ENCODE measurements at places on chromosomes 1 and 21.

- no peak for DNase-seq
Observed at GRCh38 chr1:22484706-22485345, 33.2 kb downstream of the ZBTB40 start.

- DNase-seq, result no peak
Observed at GRCh38 chr1:14661222-14661621, 62.7 kb downstream of the KAZN start.

- DNase-seq, result peak; percentile 43
Observed at GRCh38 chr1:202274611-202275010, 67.1 kb downstream of the UBE2T start.

DNA sequence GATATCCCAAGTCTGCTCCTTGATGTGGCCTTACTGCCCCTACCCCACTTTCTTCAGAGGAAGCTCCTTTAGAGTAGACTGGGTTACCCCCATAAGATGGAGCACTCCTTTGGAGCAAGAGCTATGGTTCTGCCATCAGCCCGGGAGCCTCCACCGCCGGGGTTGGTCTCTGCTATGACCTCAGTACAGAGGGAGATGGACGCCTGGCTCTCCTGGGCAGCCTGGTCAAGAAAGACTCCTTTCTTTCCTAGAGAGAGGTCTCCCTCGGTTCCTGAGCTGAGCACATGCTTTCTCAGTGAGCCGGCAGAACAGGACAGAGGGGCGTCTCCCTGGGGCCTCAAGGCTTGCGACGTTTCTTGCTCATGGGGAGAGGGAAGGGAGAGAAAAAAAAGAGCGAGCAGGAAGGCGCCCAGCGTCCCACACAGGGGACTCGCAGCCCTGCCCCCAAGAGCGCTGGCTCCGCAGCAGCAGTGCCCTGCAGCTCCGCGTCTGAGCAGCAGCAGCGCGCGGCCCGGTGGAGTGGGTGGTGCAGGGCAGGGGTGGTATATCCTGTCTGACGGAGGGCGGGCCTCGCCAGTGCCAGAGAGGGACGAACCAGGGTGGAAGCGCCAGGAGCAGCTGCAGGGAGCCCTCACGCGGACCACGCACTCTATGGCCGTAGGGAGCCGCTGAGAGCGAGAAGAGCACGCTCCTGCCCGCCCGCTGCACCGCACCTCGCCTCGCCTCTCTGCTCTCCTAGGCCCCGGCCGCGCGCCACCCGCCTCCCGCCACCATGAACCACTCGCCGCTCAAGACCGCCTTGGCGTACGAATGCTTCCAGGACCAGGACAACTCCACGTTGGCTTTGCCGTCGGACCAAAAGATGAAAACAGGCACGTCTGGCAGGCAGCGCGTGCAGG lies at the start of gene PKP1:
Gene PKP1, plus strand, starts transcription at position 576 of the 899 bp plus-strand sequence. Its CDS starts 197 bp downstream, at position 773.
- no peak for DNase-seq

DNA sequence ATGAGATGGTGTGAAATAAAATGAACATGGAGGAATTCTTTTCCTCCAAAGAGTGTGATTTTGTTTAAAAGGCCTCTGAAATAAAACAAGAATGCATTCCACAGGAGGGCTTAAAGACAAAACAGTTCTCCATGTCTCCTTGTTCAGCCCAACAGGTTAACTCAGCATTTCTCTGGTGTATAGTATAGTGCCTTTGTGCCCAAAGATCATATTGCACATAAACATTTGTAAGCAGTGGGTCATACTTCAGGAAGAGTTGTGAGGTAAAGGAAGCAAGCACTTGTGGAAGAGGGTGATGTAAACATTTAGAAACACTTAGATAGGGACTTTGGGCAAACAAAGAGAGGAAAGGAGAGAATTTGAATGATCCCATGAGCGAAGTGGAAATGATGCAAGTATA lies 433.9 kb downstream of the SIPA1L2 start:
- no peak for DNase-seq

DNA sequence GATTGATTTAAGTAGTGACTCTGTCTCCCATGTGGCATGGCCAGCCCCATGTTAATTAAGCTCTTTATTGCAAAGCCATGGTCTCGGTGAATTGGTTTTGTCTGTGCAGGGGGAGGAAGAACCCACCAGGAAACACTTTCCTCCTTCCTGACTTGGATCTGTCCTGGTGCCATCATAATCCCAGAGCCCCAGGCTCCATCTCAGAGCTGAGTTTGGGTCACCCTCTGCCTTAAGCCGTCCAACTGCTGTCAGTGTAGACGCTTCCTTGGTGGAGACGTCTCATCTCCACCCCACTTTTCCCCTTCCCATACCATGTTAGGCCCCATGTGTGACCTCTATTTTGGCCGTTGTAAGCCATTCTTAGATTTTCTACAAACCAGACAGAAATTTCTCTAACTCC lies 36.0 kb upstream of the COL6A2 start:
- DNase-seq, result no peak

GRCh38 chr1:198364471-198364870 lies 176.0 kb downstream of the ATP6V1G3 start:
- DNase-seq, result no peak

GRCh38 chr1:228980232-228980937 lies 245.1 kb downstream of the RHOU start:
- no peak for DNase-seq

DNA sequence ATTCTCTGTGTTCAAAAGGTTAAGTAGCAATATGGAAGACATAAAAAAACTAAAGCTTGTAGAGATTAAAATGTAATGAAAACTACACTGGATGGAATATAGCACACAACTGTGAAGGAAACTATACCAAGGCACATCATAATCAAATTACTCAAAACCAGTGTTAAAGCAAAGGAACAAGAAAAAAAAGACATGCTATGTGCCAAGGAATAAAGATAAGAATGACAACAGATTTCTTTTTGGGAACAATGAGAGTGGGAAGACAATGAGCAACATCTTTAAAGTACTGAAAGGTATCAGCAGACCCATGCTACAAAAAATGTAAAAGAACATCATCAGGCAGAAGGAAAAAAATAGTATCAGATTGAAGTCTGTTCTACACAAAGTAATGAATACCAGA lies 157.8 kb downstream of the VPS13D start:
- DNase-seq, result no peak

DNA sequence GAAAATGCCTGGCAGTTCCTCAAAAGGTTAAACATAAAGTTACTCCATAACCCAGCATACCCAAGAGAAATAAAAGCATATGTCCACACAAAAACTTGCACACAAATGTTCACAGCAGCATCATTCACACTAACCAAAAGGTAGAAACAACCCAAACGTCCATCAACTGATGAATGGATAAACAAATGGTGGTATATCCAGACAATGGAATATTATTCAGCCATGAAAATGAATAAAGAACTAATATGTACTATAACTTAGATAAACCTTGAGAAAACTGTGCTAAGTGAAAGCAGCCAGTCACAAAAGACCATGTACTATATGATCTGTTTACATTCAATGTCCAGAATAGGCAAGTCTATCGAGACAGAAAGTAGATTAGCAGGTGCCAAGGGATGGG lies 60.4 kb downstream of the CAMK2N1 start:
- DNase-seq, result no peak

DNA sequence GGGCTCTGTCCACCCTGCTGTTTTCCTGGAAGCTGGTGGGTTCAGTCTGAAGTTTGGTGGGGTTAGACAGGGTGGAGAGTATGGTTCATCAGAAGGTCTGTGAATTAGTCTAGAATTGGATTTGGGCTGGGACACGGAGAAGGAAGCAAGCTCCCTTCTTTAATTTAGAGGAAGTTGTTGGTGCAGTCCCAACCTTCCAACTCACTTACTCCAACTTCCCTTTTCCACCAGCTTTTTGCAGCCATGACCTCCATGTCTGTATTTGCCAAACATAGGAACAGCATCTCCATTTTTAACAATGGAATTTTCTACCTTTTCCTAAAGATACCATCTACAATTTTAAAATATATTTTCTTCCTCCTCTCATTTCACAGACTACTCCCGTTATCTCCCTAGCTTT lies 28.5 kb upstream of the PRELP start:
- DNase-seq, result no peak

- DNase-seq, result no peak
Observed at GRCh38 chr21:43814215-43815106, 25.1 kb downstream of the RRP1 start.

GRCh38 chr1:78387871-78388270 lies 102.9 kb upstream of the PTGFR start:
- no peak for DNase-seq

DNA sequence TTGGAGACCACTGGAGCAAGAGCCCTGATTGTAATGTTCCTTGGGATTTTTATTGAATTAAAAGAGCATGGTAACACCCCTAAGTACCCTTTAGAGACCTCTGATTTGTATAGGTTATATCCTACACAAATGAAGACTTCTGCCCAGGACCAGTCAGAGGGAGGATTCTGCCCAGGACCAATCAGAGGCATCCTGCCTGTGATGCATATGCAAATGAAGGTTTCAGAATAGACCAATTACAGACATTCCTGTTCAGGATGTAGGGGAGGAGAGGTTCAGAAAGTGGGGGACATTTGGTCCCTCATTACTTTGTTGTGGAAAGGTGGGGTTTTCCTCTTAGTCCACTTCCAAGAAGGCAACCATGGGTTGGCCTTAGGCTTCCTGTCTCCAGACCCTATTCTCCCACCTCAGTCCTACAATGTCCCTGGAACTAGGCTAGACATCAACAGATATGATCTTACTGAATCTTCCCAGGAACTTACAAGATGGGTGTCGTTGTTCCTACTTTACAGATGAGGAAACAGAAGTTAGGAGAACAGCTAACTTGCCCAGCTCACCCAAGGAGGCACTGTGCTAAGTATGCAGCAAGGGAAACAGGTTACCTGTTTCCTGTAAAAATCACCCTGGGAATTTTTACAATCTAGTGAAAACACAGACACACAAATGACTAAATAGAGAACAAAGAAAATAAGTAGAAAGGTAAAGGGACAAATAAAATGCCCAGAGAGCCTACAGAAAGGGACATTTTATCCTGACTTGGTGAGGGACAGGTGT lies 36.8 kb upstream of the SFPQ start:
- no peak for DNase-seq

GRCh38 chr1:214349781-214350180 lies 68.8 kb downstream of the SMYD2 start:
- DNase-seq, result no peak

DNA sequence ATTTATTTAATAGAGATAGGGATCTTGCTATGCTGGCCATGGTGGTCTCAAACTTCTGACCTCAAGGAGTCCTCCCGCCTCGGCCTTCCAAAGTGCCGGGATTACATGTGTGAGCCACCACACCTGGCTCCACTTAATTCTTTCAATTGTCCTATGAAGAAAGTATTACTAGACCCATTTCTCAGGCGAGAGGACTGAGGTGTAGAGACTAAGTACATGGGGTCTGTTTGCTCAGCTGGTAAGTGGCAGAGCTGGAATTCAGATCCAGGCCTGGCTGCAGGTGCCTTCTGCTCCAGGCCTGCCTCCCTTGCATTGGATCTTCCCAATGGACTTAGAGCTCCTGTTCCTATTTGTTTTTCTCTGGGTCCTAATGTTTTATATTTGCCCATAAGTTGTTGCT lies 55.5 kb downstream of the HTR6 start:
- DNase-seq, result no peak

GRCh38 chr1:65193129-65193695 lies 45.2 kb downstream of the AK4 start:
- no peak for DNase-seq

DNA sequence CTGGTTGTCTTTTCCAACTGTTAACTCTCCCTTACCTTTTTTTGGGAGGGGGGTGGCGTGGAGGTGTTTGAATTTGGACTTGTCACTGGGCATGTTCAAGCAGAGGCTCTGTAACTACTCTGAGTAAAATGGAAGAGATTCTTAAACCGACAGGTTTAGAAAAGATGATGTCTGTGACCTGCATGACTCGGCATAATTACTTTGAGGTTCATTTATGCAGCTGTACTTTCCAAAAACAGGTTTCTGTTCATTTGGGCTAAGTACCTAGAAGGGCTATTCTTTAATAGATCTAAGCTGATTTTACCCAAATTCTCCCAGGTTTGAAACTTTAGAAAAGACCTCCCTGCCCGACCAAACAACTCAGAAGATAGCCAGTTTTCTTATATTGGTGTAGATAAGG lies 80.3 kb downstream of the SLC35A3 start:
- DNase-seq, result no peak

DNA sequence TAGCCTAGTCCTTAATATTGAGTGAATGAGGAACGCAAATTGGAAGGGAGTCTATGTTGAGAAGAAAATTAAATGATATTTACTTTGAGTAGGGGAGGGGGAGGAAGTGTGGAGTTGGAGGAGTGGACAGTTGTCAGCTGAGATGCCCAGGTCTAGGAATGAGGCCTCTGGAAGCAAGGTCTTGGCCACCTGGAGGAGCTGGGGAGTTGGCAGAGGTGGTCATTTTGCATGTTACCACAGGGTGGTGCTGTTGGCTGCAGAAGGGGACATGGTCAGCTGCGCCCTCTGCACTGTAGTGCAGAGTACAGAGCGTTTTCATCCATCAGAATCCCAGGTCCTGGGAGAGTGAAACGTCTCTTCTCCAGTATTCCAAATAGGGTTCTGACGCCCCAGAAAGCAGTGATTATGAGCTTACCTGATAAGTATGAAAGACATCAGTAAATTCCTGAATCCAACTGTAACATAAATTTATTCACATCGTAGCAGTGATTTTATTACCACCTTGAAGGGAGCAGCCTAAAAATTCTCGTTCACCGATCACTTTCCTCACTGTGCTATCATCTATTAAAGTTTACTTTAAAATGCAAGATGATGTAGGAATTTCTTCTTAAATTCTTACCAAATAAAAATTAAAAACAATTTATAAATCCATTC lies 13.8 kb downstream of the PARK7 start:
- DNase-seq, result peak; percentile 73

- DNase-seq, result no peak
Observed at GRCh38 chr1:45016090-45016697, 4.1 kb downstream of the UROD start.

DNA sequence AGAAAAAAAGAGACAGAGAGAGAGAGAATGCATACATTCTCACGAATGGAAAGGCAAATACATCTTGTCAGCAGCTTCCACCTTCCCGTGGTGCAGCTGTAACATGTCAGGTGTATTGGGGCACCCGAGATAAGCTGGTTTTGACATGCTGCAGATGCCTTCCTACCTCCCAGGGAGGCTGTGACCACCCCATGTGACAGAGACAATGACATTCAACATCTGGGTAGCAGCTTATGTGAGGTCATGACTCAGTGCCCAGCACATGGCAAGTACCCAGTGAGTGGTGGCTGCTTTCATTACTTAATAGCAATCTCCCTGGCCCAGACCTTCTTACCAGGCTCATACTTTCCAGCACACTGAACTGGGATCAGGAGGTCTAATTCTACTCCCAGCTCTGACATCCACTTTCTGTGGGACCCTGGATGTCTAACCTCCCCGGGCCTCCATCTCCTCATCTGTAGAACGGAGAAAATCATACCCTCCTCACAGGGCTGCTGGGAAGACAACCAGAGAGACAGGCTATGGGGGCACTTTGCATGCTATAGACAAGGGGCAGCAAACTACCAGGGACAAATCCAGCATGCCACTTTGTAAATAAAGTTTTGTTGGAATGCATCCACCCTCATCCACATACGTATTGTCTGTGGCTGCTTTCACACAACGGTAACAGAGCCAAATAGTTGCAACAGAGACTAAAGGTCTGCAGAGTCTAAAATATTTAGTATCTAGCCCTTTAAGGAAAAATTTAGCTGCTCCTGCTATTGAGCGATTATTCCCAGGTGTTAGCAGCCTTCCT lies 38.5 kb upstream of the ZBTB40 start:
- no peak for DNase-seq

GRCh38 chr1:111452581-111452980 lies 3.3 kb downstream of the ATP5PB start:
- DNase-seq, result no peak
